ENCODE measurements at places on chromosomes 13 and 19.

GRCh38 chr19:49688531-49689132 lies 762 bp upstream of the ADM5 start:
- no peak for DNase-seq

DNA sequence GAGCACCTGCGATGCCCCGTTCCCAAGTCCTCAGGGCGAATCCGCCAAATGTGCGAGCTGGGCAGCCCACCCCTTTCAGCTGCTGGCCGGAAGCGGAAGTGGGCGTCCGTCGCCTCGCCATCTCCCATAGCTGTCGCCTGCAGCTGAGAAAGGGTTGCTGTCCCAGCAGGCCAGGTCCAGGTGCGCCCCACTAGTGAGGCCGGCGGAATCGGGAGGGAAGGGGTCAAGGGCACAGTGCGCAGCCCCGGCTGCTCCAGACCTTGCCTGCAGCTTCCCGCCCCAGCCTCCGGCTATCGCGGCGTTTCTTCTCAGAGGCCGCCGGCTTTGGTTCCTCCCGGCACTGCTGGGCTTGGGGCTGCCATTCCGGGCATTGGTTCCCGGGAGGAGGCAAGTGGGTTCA lies at the start of gene ZNF177:
TSS of gene ZNF177 (plus strand) at position 109 of the 400 bp plus-strand sequence. CDS start 15,299 bp downstream, outside the sequence.
- DNase-seq: no peak

DNA sequence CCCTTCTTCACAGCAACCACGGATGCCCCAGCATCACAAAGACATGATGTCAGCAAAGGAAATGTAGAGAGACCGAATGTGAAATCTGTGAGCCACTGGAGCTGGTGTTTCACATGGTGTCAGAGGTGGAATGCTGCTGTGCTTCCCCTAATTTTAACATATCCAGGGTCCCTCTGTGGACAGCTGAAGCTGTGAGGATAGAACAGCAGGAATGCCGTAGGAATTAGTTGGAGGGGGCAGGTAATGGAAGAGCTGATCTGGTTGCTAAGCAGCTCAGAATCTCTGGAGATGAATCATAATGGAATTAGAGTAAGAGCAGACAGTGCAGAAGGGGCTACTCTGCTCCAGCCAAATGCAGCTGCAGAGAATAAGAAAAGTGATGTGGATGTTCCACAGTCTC lies 68.9 kb upstream of the ZNF835 start:
- no peak for DNase-seq

- DNase-seq: no peak
Observed at GRCh38 chr13:109885235-109885634, 98.9 kb upstream of the IRS2 start.

DNA sequence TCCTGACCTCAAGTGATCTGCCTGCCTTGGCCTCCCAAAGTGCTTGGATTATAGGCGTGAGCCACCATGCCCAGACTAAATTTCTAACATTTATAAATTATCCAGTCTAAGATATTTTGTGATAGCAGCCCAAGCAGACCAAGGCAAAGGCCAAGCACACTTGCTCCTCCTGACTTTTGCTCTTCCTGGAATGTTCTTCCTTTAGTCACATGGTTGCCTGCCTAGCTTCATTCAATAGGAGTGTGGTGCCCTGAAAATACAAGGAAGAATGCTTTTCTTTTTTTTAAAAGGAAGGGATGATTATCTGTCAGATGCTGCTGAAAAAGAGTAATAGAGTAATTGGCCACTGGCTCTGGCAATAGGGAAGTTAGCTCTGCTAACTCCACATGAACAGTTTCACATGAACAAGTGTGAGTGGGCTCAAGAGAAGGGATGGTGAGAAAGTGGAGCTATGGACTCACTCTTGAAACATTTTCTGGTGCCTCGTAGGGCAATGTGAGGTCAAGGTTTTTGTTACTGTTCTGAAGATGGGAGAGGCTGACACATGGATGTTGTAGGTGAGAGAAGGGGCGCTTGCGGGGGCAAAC lies 47.1 kb downstream of the USPL1 start:
- no peak for DNase-seq

- no peak for DNase-seq
Observed at GRCh38 chr19:40393894-40394815, 4.2 kb upstream of the HIPK4 start.

GRCh38 chr13:87344176-87344575 lies 327.0 kb upstream of the SLITRK5 start:
- no peak for DNase-seq

DNA sequence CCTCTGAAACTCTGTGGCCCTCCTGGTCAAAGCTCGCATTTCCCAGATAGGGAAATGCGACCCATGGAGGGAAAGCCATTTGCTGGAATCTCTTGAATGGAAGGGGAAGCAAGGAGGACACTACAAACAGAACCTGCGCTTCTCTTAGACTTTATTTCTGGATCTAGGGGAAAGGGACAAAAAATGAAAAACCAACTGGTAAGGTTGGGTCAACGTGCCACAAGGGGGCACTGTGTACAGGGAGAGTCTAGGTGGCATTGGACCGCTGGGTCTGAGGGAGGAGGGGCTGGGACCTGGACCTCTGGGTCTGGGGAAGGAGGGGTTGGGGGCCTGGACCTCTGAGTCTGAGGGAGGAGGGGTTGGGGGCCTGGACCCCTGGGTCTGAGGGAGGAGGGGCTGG lies 5.0 kb downstream of the KLK4 start:
- DNase-seq: peak; percentile 29

GRCh38 chr13:72652681-72653080 lies 74.7 kb downstream of the MZT1 start:
- no peak for DNase-seq

GRCh38 chr19:45154064-45154827 lies 6.5 kb downstream of the NKPD1 start:
- DNase-seq: no peak

- no peak for DNase-seq
Observed at GRCh38 chr19:35403116-35403760, 32.4 kb downstream of the GPR42 start.

GRCh38 chr13:35979361-35979951 lies 151.7 kb downstream of the DCLK1 start:
- DNase-seq: no peak

- DNase-seq: no peak
Observed at GRCh38 chr19:10513223-10513622, 4.0 kb downstream of the S1PR5 start.

DNA sequence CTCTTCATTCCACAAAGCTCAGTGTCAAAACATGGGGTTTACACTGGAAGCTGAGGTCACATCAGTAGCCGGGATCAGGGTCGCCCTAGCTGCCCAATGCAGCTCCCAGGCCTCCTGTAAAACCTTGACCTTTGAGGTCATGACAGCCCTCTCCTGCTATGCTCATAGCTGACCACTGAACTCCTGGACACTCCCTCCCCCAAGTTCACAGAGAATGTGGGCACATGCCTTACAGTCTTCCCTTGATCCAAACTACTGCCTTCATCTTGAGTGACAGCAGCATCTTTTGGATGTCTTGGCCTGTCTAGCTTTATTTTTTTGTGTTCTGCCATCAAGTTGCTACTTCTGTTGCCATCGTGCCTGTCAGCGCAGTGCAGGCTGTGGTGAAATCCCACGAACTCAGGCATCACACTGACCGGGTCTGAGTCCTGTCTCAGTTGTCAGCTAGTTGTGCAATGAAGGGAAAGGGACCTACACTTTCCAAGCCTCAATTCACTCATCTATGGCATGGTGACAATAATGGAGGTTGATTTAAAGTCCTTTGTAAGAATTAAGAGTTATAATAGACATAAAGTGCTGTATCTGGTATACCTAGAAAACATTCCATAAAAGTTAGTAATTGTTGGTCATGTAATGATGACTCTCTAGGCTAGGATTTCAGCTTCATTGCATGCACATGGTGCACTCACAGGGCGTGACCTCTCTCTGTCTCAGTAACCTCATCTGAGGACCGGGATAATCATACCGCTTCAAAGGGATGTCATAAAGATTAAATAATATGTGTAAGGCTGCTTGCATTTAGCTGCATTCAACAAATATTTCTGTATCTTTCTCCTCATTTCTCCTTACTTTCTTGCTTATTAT lies 16.4 kb upstream of the ALOX5AP start:
- DNase-seq: no peak
